ENCODE measurements at places on chromosomes 7 and 10.

GRCh38 chr7:143258831-143259230 lies 4.4 kb upstream of the GSTK1 start:
- DNase-seq = peak; percentile 61

DNA sequence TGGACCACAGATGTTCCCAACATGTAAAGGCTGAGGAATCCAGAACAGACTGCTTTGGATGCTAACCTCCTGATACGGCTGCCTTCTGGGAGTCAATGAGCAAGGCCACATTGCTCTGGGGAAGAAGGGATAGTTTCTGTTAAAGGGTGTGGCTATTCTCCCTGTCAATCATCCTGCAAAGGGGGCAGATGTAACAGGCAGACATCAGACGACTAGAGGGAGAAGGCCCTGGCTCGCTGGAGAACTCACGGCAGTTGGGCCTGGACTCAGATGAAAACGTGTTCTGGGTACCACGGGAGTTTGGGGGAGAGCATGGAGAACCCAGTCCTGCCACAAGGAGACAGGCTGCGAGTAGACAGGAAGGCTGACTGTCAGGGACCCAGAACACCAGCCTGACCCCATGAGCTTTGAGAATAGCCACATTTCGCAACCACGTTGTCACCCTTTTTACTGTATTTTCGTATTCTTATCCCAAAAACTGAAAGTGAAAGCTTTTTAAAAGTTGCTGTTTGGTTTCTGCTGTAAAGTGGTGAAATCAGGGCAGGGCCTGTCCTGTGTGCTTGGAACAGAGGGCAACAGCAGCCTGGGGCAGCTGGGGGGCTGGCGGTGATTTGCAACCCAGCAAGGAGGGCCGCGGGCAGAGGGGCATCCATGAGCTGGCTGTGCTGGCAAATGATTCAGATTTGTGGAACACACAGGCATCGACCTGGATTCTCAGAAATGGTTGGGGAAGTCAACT lies 95.3 kb downstream of the MYOF start:
- DNase-seq = peak; percentile 55

DNA sequence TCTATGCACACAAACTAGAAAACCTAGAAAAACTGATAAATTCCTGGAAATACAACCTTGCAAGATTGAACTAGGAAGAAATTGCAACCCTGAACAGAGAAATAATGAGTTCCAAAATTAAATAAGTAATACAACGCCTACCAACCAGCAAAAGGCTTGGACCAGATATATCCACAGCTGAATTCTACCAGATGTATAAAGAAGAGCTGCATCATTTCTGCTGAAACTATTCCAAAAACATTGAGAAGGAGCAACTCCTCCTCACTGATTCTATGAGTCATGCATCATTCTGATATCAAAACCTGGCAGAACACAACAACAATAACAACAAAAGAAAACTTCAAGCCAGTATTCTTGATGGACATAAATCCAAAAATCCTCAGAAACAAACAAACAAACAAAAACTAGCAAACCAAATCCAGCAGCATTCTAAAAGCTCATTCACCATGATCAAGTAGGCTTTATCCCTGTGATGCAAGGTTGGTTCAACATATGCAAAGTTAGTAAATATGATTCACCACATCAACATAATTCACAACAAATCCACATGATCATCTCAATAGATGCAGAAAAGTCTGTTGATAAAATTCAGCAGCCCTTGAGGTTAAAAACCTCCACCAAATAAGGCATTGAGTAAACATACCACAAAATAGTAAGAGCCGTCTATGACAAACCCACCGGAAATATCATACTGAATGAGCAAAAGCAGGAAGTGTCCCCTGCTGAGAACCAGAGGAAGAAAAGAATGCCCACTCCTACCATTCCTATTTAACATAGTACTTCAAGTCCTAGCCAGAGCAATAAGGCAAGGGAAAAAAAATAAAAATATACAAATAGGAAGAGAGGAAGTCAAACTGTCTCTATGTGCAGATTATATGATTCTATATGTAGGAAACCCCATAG lies 98.2 kb downstream of the PCDH15 start:
- no peak for DNase-seq

DNA sequence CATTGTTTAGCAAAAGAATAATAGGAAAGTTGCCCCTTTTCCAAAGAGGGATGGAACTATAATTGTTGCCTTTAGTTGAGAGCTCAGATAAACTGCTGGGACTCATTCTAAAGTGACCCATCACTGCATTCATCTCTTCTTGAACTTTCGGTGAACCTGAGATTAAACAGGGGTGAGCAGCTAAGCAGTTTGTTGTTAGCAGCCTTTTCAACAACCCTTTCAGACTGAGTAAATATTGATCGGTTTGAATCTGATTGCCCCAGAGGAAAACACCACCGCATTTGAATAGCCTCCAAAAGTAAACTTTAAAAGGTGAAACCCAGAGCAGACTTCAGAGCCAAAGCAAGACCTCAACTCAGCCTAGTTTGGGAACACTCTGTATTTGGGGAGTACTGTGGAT lies 4.7 kb downstream of the HOXA1 start:
- no peak for DNase-seq

DNA sequence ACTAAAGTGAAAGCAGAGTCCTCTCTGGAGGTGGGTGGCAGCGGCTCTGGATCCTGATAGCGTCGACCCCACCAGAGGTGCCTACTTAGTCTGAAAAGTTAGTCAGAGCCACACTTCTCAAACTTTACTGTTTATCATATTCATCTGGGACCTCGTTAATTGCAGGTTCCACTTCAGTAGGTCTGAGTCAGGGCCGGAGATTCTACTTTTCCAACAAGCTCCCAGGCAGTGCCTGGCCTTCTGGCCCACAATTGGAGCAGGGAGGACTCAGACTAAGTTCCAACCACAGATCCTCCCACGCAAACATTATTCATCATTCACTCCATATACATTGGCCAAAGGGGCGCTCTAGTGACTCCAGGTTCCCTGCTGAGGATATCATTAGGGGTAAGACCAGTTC lies 78.1 kb downstream of the VSTM4 start:
- DNase-seq = no peak

DNA sequence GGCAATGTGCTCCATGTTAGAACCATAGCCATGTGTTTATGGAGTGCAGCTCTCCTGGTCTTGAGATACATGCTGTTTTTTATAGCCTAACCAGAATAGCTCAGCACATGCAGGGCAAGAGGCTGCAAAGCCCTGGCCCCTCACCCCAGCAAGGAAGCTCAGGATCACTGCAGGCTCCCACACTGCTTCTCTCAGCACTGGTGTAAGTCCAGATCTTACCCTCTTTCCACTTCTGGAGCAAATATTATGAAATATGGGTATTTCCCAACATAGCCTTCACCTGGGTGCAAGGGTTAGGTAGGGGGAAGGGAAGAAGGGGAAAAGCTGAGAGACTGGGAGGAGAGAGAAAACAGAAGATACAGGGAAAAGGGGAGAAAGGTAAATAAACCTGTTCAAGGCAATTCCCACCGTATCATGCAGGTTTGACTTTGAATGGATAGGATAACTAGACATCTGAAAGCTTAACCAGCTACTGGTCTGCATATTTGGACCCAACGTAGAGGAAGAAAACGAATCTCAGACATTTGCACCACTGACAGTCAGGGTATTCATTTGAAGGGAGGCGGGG lies 19.7 kb downstream of the SKIDA1 start:
- no peak for DNase-seq

GRCh38 chr7:22441157-22441556 lies 58.8 kb downstream of the STEAP1B start:
- no peak for DNase-seq

GRCh38 chr7:71659622-71660021 lies 527.7 kb downstream of the GALNT17 start:
- no peak for DNase-seq

DNA sequence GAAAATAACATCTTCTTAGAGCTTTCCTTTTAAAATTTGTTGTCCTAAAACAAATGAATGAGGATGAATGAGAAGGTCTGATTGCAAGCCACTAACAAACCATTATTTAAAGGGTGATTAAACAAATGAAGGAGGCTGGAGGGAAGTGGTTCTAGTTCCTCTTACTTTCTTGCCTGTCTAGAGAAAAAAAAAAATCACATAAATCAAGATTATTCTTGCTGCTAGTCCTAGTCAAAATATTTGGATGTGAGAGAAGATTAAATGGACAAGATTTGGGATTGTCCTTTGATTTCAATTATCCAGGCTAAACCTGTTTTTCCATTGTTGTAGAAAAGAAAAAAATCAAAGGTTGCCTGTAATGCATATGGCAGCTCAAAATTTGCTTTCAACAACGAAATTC lies 3.3 kb downstream of the SKAP2 start:
- no peak for DNase-seq

DNA sequence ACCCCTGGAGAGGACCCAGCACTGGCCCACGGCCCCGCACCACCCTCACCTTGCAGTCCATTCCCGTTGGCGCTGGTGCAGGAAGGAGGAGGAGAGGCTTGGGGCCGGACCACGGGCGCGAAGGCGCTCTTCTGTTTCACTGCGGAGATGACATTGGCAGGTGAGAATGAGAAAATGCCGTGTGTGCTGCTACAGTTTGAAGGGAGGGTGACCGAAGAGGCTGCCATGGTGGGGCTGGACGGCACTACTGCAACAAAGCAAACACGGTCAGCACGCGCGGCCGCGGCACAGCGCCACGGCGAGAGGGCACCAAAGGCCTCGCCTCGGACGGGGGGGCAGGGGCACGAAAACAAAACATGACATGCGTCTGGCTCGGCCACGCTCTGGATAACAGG lies 123.9 kb downstream of the EBF3 start:
- no peak for DNase-seq

DNA sequence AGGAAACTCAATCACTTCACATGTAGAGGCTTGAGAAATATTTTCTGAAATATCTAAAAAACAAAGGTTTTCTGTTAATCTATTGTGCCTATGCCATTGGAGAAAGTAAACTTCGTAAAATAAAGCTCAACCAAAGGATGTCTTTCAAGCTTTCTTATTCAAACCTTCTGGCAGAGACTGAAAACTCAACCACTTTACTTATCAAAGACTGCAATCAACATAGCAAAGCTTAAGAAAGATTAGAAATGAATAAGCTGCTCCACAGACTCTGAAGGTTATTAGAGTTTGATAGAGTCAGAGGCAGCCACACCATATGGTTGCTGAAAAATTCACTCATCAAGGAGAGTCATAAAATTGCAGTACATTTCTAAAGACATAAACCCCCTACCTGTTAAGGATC lies 245.8 kb upstream of the MEOX2 start:
- DNase-seq = no peak

- no peak for DNase-seq
Observed at GRCh38 chr10:31822150-31822549, 106.5 kb downstream of the ARHGAP12 start.
